ENCODE measurements at places on chromosomes 7 and 10.

GRCh38 chr10:71134732-71135211 is 77.6 kb upstream of the UNC5B start:
- DNase-seq: no peak

DNA sequence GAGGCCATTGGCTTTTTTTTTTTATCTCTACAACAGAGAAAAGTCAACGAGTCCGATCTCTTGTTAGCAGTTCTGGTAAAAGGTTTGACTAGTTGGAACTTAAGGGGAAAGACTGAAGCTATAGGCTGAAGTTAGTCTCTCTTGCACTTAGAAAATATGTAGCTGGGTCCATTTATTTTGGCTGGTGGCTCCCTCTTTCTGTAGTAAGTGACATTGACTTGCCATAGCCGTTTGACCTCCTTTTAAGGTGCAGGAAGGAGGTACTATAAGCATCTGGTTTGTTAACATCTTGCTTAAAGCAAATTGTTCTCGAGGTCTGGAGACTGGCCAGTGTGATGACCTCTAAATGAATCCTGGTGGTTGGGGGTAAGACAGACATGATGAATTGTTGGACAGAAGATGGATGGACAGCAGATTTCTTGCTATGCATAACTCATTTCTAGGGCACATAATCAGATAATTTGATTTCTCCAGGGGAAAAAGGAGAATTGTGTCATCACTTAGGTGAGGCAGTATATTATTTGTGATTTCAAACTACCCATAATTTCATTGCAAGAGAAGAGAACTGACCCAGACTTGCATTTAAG is 356.3 kb upstream of the GALNT17 start:
- no peak for DNase-seq

DNA sequence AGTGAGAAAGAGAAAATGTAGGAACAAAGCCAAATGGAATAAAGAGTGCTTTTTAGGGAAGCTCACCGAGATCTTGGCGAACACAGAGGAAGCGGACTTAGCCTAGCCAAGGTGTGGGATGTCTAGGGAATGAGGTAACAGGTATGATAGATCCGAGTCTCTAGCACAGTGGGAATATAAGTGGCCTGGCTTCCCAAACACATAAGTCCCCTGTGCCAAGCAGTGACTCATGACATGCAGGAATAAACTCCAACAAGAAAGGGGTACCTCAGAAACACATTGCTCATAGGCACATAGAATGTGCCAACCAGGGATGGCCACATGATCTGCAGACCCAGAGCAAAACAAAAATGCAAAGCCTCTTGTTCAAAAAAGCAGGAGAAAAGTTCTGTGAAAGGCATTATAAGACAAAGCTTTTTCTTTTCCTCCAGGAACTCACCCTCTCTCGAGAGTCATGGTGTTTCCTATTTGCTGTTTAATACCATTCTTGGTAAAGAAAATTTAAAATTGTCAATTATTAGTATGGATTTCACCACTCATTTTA is 542.5 kb downstream of the GATA3 start:
- no peak for DNase-seq

DNA sequence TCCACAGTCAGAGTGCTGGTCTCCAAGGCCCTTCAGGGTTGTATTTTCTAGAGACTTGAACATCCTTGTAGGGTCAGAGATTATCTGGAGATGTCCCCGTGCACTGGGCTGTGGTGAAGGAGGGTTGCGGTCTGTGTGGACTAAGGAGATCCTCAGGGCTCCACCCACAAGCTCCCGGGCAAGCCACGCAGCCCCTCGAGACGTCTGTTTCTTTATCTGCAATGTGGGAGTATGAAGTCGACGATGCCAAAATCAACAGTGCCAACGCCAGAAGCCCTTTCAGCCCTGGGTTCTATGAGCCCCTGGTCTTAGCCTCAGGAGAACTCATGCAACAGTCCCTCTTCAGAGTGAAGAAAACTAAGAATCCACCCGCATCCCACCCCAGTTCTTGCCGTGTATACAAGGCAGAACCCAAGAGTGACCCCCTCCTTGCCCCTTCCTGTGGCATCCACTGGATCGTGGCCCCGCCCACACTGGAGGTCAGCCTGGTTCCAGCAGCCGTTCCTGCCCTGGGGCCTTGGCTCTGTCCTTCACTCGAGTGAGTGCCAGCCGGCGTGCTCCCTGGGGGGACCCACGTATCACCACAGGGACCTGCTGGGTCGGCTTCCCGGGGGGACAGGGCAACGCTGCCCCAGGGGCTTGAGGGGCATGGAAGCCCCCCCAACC is 6.0 kb upstream of the SHH start:
- DNase-seq: no peak

GRCh38 chr10:130018265-130018664 is 54.2 kb upstream of the EBF3 start:
- peak; percentile 20 for DNase-seq

GRCh38 chr10:114626841-114627240 is 31.2 kb downstream of the ABLIM1 start:
- no peak for DNase-seq

- DNase-seq: peak; percentile 41
Observed at GRCh38 chr7:121954803-121955202, 81.8 kb downstream of the PTPRZ1 start.

DNA sequence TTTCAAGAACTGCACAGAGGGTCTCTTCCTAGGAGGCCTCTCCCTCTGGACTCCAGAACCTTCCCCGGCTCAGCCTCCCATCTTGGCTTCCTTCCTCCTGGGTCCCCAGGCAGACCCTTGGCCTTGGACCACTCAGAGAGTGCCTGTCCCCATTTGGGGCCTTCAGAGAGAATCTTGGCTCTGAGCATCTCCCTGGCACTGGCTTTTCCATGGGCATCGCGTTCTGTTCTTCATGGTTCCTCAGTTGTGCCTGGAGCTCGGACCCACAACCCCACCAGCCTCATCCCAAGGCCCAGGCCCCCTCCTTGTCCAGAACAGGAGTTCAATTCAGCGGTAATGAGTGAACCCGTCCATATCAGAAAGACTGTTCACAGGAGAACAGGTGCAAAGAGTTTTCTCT is 73.4 kb downstream of the VIPR2 start:
- DNase-seq: no peak

DNA sequence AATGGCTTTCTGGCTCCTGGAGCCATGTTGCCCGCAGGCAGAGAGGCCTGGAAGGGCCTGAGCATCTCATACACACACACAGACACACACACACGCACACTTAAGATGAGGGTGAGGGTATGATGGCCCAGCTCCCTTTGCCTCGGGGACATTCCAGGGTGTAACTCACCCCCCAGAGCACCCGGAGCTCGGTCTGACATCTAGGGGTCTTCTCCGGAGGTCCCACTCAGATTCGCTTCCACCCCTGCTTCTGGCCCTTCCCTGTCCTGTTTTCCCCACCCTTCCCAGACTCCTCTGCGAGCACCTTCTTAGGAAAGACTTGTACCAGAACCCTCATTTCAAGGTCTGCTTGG is 304.4 kb downstream of the GRID1 start:
- DNase-seq: no peak

DNA sequence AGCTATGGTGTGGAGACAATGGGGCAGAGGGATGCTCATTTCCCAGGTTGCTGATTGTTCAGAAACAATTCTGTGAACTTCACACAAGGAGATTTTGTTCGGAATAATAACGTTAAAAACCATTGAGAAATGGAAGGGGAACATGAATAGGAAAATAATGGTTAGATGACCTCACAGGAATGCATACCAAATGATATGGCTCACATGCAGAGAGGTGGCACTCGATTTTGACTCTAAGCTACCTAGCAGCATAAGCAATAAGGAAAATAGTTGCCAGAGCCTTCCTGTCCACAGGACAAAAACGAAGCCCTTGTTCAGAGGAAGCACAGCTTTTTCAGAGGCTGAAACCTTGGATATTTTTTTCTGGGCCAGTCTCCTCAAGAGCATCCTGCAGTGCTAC is 293.1 kb downstream of the ZEB1 start:
- DNase-seq: no peak

GRCh38 chr10:12194752-12195271 is 879 bp downstream of the NUDT5 start:
- no peak for DNase-seq

- DNase-seq: no peak
Observed at GRCh38 chr10:114801411-114801813, 20.2 kb upstream of the FHIP2A start.

DNA sequence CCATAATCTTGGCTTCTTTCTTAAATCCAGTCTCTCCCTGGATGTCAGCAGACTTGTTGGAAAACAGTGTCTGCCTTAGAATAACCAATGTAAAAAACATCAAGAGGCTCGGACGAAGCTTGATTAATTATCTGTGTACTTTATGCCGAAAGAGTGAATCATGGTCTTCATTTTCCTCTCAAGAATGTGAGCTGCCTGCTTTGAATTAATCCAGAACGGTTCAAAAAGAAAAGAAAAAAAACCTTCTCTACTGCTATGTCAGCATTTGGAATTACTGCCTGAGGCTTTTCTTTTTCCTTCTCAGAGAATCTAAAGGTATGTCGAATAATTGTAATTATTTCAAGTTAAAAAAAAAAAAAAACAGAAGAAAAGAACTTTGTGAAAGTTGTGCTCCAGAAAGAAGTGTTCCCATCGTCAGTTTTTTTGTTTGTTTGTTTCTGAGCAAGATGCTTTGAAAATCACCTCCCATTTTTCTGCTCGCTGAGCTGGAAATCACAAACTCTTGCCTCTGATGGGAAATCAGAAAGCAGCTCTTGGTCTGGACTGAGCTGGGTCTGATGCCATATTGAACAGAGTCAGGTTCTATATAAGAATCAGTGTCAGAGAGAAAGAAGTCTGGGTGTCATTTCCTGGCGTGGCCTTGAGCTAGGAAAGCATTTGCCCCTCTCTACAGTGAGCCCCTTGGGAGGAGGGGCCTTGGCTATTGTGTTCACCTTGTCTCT is 20.2 kb downstream of the PLPP4 start:
- no peak for DNase-seq

DNA sequence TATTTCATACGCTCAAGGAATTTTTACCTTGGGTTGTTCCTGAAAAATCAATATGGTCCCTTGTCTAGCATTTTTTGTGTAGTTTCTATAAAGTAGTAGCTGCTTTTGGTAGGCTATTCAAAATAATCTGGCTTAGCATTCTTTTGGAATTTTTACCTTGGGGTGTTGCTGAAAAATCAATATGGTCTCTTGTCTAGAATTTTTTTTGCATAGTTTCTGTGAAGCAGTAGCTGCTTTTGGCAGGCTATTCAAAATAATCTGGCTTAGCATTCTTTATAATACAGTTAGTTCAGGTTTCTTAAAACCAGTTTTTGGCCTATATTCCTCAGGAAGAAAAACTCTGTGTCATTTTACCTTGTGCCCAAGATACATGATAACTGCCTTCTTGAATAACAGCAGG is 301.9 kb downstream of the SUGCT start:
- no peak for DNase-seq

- DNase-seq: no peak
Observed at GRCh38 chr7:117129521-117129955, 176.2 kb downstream of the ST7 start.

- no peak for DNase-seq
Observed at GRCh38 chr7:130475776-130476175, 16.1 kb upstream of the MEST start.

- no peak for DNase-seq
Observed at GRCh38 chr10:33520223-33520622, 185.8 kb upstream of the NRP1 start.

DNA sequence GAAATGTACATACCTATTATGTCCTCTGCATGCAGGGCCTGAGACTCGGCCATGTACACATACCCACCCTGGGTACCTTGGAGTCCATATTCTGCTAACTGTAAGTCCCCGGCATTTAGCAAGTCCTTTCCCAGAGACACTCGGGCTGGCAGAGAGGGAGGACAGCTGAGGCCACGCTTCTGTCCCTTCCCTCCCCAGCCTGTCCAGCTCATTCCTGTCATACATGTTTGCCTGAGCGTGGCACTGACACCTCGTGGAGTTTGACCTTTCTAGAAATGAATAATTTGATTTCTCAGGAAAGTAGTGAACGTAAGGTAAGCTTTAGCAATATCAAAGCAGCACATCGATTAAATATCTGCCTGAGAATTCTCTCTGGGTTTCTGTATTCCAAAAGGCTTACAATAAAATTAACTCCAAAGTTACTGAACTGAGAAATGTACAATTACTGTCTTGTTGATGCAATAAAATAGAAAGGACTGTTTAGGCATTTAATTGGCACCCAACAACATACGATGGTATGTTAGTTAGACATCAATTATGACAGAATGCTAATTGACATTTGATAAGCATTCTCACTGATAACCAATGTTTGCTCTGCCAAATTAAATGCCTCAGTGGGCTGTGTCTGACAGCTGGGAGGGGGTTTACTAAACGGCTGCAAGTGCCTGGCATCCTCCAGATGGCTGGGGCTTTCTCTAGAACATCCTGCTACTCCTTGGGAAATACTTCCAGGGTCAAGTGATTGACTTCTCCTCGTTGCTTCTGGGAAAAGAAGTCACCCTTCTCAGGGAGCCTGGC is 221.2 kb downstream of the CCSER2 start:
- no peak for DNase-seq

- no peak for DNase-seq
Observed at GRCh38 chr7:74479066-74479781, 25.5 kb downstream of the GTF2IRD1 start.

DNA sequence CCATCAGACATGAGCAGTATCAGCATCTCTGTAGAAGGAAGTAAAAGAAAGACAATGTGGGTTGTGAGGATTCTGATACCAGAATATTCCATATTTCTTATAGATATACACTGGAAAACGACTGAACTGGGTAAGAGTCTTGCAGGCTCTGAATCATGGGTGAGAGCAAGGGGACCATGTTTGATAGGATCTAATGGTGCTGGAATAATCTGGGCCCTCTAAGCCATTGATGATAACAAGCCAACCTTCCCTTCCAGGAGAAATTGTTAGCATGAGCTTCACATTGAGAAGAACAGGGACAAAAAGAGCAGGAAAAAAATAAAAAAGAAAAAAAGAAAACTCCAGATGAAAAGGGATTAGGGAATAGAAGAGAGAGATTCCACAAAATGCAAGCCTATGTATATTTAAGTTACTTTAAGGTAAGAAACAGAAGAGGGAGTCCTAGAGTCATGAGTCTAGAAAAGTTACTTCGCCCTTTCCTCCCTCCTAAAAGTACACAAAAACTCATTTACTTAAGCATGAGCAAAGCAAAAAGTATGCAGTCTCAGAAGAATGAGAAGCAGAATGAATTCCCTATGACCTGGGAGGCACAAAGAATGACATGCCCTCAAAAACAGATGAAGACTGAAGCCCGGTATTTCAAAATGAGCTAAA is 181.9 kb downstream of the TMEM26 start:
- peak; percentile 37 for DNase-seq

- DNase-seq: no peak
Observed at GRCh38 chr10:32751582-32751981, 206.4 kb downstream of the ITGB1 start.

DNA sequence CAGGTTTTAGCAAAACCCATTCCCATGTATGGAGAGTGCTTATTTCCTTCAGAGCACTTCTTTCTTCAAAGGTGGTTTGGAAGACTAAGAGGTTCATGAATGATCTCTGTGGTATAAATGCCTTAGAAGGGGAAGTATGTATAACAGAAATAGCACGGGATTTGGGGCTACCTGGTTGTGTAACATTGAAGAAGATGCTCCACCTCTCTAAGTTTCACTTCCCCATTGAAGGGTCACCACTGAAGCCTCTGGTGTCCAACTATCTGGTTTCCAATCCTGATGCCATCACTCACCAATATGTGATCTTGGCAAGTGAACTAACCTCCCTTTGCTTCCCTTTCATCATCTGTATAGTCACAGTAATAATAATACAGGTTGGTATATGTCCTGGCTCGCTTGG is 37.2 kb downstream of the CYCS start:
- DNase-seq: no peak

- DNase-seq: peak; percentile 44
Observed at GRCh38 chr10:75137533-75138438, 26.3 kb downstream of the SAMD8 start.

Data from AG04450 (cell line).